ENCODE measurements at places on chromosomes 2 and 18.

GRCh38 chr18:75654851-75655751, 227.6 kb upstream of the SMIM21 start:
- DNase-seq = no peak

GRCh38 chr2:114709936-114710850, 267.8 kb downstream of the DPP10 start:
- no peak for DNase-seq

- DNase-seq = no peak
Measured at GRCh38 chr2:223538920-223539440, 63.2 kb downstream of the SCG2 start.

GRCh38 chr2:134676960-134677359, 41.8 kb downstream of the TMEM163 start:
- no peak for DNase-seq

DNA sequence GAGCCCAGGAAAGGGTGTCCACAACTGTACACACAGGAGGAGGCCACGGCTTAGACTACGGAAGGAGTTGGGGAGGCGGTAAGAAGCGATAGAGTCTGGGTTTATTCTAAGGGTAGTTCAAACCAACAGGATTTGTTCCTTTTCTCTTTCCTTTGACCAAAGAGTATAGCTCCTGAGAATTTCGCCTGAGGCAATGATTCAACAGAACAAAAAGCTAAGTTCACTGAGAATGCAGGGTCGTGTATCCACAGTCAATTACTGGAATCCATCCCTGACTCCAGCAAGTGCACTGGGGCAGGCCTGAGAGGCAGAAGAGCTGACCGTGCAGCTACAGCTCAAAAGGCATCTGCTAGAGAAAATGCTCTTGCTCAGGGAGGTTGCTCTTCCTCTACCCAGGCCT, 140.9 kb downstream of the TFCP2L1 start:
- DNase-seq = no peak

- no peak for DNase-seq
Measured at GRCh38 chr18:46398005-46398404, 259.0 kb downstream of the LOXHD1 start.

GRCh38 chr2:71927757-71928715, 219.6 kb downstream of the CYP26B1 start:
- DNase-seq = no peak

- DNase-seq = no peak
Measured at GRCh38 chr2:70962885-70963878, 15.2 kb upstream of the ANKRD53 start.

DNA sequence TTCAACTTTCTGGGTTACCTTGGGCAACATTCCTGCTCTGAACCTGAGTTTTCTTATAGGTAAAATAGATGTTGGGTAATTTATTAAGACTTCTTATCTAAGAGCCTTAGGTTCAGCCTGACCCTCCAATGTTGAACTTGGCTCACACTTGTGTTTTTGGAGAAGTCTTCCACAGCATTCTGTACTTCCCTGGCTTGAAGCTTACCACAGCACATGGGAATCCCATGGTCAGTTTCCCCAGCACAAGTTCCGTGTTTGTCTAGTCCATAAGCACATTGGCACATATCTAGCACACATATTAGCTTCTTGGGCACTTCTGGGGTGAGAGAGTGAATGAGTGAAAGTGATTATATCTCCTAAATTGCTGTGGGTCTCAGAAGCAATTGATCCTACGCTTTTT, 782.5 kb upstream of the HS6ST1 start:
- DNase-seq = no peak

- no peak for DNase-seq
Measured at GRCh38 chr2:189163889-189164288, 15.7 kb downstream of the COL5A2 start.

GRCh38 chr2:164595031-164595430, 26.3 kb downstream of the GRB14 start:
- DNase-seq = no peak

GRCh38 chr2:164692114-164692513, 70.8 kb upstream of the GRB14 start:
- no peak for DNase-seq

GRCh38 chr18:39051013-39051412, 1485.4 kb upstream of the CELF4 start:
- no peak for DNase-seq

DNA sequence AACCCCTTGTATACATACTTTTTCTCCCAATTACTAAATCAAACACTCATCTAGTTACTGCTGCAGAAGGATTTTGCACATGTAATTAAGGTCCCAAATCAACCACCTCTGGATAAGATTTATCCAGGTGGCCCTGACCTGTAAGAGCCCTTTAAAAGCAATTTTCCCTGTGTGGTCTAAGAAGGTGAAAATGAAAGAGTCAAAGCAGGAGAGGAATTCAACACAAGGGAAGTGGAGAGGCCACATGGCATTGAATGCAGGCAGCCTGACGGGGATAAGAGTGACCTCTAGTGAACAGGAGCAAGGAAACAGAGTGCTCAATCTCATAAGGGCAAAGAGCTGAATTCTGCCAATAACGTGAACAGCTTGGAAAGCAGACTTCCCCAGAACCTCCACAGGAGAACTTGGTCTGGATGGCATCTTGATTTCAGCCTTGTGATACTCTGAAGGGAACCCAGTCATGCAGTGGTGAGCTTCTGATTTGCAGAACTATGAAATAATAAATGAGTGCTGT, 27.2 kb downstream of the PPP3R1 start:
- no peak for DNase-seq

- no peak for DNase-seq
Measured at GRCh38 chr2:176471949-176472348, 202.7 kb downstream of the MTX2 start.

- DNase-seq = no peak
Measured at GRCh38 chr18:11260961-11261461, 111.6 kb upstream of the PIEZO2 start.

- DNase-seq = no peak
Measured at GRCh38 chr2:14720319-14720718, 87.8 kb downstream of the LRATD1 start.

GRCh38 chr2:239456940-239457339, 56.1 kb upstream of the HDAC4 start:
- no peak for DNase-seq

Measured in hippocampal formation (tissue), 2 donors.